ENCODE measurements at places on chromosomes 11 and 22.
A peak's percentile ranks its signal among the peaks of the same experiment; 100 is the strongest.

DNA sequence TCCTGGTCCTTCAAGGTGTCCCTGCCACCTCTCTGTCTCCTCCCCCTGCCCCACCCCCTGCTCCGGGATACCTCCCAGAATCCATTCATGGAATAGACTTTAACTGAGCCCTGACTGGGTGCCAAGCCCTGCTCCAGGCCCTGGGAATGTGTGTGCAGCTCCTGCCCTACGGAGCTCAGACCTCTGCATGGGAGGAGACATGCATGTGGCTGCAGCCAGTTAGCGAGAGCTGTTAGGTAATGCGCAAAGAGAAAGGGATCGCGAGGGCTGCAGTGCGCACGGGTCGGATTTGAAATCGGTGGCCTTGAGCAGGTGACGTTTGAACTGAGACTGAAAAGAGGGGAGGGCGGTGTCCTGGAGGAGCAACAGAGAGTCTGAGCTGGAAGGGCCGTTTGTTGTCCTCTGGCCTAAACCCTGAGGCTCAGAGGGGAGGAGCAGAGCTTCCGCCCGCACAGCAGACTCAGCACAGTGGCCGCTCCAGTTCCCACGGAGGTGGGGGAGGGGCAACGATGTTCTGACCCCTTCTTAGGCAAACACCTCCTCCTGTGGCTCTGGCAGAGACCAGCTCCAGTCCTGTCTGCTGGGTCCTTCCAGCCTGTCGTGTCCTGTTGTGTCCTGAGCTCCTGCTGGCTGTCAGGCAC is 19.8 kb upstream of the LRRC10B start:
- DNase-seq, result no peak

DNA sequence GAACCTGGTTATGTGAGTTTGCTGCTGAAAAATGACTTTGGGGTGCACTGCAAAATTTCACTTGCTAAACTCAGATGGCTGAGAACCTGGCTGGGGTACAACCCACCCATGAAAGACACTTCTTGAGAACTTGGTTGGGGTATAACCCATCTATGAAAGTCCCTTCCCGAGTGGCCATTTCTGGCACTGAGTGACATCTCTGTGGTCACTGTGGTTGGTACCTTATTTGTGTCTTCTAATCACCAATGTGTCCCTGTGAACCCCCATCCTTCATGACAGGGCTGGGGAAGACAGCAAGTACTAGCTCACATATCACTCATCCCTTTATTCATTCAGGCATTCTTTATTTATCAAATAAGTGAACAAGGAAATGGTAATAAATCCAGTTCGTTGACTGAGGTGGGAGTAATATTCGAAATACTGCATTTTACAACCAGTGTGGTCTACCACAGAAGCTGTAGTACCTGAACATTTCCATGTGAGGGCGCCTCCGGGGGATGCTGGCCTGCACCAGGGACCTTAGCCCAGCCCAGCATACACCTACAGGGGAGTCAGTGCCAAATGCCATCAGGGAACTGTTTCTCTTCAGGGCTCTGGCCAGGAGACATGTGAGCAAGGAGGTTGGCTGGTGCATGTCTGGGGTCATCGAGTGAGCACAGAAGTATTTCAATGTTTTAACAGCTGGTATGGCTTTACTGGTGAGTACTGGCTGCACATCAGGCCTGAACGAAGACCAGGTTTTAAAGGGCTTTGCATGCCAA is 122.1 kb downstream of the CSNK2A3 start:
- peak; percentile 17 for DNase-seq

GRCh38 chr11:7081441-7081840 is 7.4 kb upstream of the RBMXL2 start:
- DNase-seq, result no peak

DNA sequence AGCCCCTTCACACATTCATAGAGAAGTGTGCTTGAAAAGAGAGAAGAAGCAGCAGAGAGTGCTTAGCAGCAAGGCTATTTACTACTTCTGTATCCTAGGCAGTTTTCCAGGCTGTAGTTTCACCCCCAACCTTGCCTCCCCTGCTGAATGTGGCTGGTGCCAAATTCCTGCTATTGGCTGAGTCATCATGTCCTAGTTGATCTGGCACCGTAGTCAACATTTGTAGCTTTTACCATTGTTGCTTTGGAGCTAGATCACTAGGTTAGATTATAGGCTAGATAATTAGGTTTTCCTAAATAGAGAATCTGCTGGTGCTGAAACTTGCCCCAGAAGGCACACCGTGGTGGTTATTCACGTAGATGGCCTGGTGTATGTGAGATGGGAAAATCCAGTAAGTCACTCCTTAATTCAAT is 32.7 kb downstream of the ARHGAP42 start:
- DNase-seq, result no peak

- DNase-seq, result no peak
These were observed 32.0 kb upstream of the NARS2 start for GRCh38 chr11:78606667-78607066.

DNA sequence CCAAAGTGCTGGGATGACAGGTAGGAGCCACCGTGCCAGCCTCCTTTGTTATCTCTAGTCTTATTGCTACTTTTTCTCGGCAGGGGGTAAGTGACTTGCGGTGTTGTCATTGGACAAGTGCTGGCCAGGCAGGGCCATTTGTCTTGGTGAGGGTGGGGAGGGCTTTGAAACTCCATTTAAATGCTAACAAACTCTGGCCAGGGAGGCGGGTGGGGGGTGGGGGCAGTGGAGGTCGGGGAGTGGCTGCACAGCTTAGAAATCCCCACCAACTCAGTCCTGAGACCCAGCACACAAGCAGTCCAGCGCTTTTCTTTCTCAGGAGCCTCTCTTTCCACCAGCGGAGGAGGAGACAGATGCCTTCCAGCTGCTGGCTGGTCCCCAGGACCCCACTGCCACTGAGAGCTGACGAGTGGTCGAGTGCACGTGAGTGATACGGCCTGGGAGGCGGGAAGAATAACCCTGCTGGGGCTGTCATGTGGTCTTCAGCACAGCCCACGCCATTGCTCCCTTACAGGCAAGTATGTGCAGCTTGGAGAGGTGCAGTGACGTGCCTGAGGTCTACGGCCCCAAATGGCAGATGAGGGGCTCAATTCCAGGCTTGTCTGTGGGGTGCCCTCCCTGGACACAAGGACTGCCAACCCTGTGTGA is 24.2 kb upstream of the OSBPL5 start:
- no peak for DNase-seq

- DNase-seq, result peak; percentile 93
These were observed 416 bp upstream of the GAB2 start for GRCh38 chr11:78417888-78418583.

GRCh38 chr22:38745676-38746460 is 9.9 kb downstream of the SUN2 start:
- no peak for DNase-seq

- DNase-seq, result peak; percentile 81
These were observed 16.5 kb downstream of the NAP1L4 start for GRCh38 chr11:2975594-2975993.

GRCh38 chr11:28106353-28107043 is 1.5 kb downstream of the KIF18A start:
- no peak for DNase-seq

- peak; percentile 7 for DNase-seq
These were observed 326.0 kb downstream of the CASP12 start for GRCh38 chr11:104572279-104572678.

GRCh38 chr11:17401316-17401715 is 12.9 kb upstream of the KCNJ11 start:
- no peak for DNase-seq

- no peak for DNase-seq
These were observed 973.6 kb upstream of the TENM4 start for GRCh38 chr11:80414181-80415165.

DNA sequence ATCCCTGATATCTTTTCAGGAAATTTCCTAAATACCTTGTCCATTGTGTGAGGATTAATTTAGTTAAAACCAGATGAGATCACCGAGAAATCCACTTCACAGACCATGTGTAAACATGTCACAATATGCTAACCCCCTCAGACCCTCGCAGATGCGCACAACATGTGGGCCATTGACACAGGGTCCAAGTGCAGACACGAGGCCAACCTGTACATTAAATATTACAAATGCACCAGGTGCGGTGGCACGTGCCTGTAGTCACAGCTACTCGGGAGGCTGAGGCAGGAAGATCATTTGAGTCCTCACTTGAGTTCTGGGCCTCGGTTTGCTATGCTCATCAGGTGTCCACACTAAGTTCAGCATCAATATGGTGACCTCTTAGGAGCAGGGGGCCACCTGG is 9.9 kb upstream of the TMPRSS4 start:
- DNase-seq, result no peak

- no peak for DNase-seq
These were observed 5.1 kb upstream of the FAM83F start for GRCh38 chr22:39989633-39990032.

- no peak for DNase-seq
These were observed 89.1 kb upstream of the ARHGAP20 start for GRCh38 chr11:110801328-110801727.

GRCh38 chr11:120254788-120255518 is 15.0 kb downstream of the POU2F3 start:
- DNase-seq, result no peak

All from hematopoietic multipotent progenitor cell treated with erythropoietin and hydrocortisone succinate and interleukin-3 and kit ligand, for 4 days (in vitro differentiated cells).